ENCODE measurements at places on chromosomes 3 and 15.

DNA sequence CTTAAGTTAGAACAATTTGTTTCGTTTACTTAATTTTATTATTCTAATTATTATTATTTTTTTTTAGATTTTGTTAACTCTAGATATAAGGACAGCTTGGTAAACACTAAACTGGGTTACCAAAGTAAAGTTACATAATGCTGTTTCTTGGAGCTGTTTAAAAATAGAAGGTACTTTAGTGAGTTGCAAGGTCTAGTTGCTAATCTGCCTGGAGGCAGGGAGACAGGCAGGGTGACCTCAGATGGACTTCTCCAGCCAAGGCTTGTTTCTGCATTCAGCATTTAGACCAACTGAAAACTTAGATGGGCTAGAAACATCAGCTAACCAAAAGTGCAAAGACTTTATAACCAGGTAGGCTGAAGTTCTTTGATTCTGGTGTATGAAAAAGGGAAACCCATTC, 336.4 kb upstream of the GRM7 start:
- no peak for DNase-seq

GRCh38 chr3:141012571-141012970, 38.6 kb upstream of the SPSB4 start:
- no peak for DNase-seq

DNA sequence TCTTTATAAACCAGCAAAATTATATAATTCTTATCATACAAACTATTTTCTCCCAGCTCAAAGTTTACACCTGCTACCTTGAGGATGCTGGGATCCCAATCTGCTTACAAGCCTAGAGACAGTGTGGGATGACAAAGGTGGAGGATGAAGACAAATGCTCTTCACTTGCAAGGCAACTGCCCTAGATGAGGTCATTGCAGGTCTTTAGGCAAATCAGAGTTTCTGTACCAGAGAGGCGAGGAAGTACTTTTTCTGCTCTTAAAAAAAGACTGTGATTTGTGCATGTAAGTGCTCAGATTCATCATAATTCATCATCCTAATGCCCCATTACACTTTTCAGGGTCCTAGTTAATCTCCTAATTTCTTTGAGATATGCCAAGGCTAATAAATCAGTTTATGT, 376.1 kb downstream of the ZPLD1 start:
- DNase-seq = no peak

DNA sequence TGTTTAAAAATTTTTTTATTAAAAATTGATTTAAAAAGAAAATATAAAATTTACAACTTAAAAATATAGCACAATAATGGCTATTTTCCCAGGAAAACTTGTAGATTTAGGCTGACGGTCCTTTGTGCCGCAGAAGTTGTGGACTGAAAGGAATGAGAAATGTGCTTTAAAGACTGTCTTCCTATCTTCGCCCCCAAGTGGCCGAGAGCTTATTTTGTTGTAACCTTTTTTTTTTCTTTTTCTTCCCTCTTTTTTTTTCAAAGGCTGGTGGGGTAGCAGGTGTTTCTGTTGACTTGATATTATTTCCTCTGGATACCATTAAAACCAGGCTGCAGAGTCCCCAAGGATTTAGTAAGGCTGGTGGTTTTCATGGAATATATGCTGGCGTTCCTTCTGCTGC, 15.5 kb downstream of the SLC25A26 start:
- no peak for DNase-seq

GRCh38 chr3:99951701-99952100, 134.0 kb downstream of the CMSS1 start:
- DNase-seq = no peak

GRCh38 chr3:58237238-58237940, at the start of gene ABHD6:
ABHD6 (plus strand) TSS chr3:58237792; CDS start chr3:58256587, 18,795 bp downstream.
- peak; percentile 93 for DNase-seq

DNA sequence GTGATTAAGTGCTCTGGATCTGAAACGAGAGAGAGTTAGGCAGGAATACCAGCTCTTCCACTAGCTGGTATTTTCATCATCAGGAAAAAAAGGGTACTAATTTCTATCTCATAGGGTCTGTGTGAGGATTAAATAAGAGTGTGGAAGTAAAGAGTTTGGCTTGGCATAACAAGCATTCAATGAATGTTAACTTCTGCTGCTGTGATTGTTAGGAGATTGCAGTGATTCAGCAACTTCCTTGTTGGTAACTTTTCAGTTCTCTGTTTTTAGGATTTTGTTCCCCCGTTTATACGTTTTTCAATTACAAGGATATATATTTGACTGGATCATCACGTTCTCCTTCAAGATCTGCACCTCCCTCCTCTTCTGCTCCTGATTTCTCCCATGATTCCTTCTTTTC, 65.9 kb upstream of the MYO5C start:
- DNase-seq = no peak

GRCh38 chr3:36365829-36366228, 14.5 kb upstream of the STAC start:
- DNase-seq = no peak

Measured in germinal center (tissue), 1 donor.